ENCODE measurements at places on chromosomes 3 and 15. TPM values are rescaled to one million over a fixed set of nuclear protein-coding genes. Genes with fewer than 3 reads are reported as not detected.
A peak's percentile ranks its signal among the peaks of the same experiment; 100 is the strongest.

The COPS2 gene
- 75.6 TPM for total RNA-seq

The EIF2A gene
- 166 TPM for total RNA-seq

The SPCS1 gene
- total RNA-seq: 50.5 TPM

The TEX55 gene
- total RNA-seq: not detected

The ANKUB1 gene
- not detected for total RNA-seq

DNA sequence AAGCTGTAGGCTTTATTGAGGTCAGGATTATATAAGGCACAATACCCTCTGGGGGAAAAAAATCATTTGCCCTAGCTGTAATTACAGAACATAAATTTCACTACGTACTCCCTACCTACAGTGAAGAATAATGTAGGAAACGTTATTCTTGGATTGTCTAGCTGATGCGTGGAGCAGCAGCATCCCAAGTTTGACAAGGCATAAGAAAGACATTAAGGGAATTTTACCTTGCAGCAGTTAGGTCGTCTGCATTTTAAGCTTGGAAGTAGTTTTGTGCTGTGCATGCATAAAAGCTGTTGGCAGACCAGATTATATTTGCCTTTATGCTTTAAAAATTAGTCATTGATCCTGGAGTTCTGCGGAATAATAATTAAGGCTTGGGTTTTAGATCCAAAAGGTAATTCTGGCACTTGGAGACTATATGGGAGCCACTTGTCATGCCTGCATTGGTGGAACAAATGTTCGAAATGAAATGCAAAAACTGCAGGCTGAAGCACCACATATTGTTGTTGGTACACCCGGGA lies 2.2 kb downstream of the EIF4A2 start:
- H3K4me1 ChIP-seq: no peaks in the 10 kb centered on the region
- peak overlapping the region; percentile 80 for H3K4me3 ChIP-seq
- no peak for DNase-seq
- no peaks in the 10 kb centered on the region for H3K27me3 ChIP-seq
- no peak overlapping the region for H3K27ac ChIP-seq

DNA sequence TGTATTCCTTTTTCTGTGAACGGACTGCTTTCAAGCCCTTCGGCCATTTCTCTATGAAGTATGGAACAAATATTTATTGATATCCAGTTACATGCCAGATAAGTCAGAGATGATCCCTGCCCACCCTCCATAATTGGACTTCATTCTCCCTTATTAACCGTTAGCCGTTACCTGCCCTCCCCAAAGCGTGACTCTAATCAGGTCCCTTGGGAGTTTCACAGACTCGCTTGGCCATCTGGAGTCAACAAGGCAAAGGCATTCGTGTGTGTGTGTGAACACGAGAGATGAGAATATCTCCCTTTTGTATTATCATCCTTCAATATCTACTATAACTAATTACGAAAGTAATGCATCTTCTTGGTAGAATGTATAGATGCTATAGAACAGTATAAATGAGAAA lies 314.5 kb downstream of the TLE3 start:
- H3K4me1 ChIP-seq: peaks cover 4% of the 10 kb centered on the region
- H3K36me3 ChIP-seq: no peaks in the 10 kb centered on the region
- H3K27me3 ChIP-seq: peaks cover 24% of the 10 kb centered on the region
- H3K4me3 ChIP-seq: no peak overlapping the region

- H3K4me3 ChIP-seq: peak overlapping the region; percentile 77
- H3K36me3 ChIP-seq: peaks cover 4% of the 10 kb centered on the region
- H3K4me1 ChIP-seq: no peaks in the 10 kb centered on the region
- DNase-seq: peak; percentile 5
- no peak overlapping the region for H3K27ac ChIP-seq
Measured at GRCh38 chr15:89893027-89893426, 767 bp downstream of the AP3S2 start.

GRCh38 chr3:22714749-22715148 lies 488.4 kb upstream of the UBE2E2 start:
- no peak overlapping the region for H3K4me3 ChIP-seq
- DNase-seq: no peak
- no peaks in the 10 kb centered on the region for H3K4me1 ChIP-seq

GRCh38 chr3:133441867-133442270 lies 42.0 kb downstream of the BFSP2 start:
- H3K36me3 ChIP-seq: no peaks in the 10 kb centered on the region
- H3K4me1 ChIP-seq: peaks cover 2% of the 10 kb centered on the region
- no peaks in the 10 kb centered on the region for H3K27me3 ChIP-seq
- H3K4me3 ChIP-seq: no peak overlapping the region
- no peak overlapping the region for H3K27ac ChIP-seq

DNA sequence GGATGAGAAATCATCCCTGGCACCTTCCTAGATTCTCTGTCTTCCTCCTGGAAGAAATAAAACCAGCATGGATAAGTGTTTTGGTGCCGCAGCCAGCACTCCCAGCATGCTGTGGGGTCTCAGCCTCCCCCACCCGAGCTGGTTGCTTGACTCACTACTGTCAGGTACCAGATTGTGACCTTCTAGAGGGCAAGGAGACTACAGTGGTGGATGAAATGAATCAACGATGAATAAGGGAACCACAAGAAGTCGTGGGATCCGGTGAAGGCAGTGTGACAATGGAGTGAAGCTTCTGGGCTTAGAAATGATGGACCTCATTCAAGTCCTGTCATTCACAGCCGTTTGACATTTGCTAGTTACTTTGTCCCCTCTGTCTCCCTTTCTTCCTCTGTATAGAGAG lies 50.2 kb upstream of the SLCO3A1 start:
- H3K4me3 ChIP-seq: no peak overlapping the region
- no peaks in the 10 kb centered on the region for H3K4me1 ChIP-seq

DNA sequence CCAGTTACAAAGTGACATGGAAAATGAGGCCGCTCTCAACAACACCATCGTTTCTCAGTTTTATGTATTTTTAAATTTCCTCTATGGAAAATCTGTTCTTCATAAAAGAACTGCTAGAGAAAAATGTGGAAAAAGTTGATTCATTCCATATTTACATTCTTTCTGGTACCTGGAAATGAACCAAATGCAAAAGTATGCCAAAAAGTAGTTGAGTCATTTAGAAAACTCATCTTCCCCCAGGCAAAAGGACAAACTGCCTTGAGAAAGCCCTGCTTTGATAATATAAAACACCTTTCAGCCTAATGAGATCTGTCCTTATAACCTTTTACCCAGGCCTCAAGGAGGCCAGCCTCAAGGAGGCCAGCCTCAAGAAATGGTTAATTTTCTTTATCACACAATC lies 283.0 kb upstream of the VEPH1 start:
- H3K4me3 ChIP-seq: no peak overlapping the region
- peak; percentile 86 for DNase-seq
- H3K4me1 ChIP-seq: peaks cover 12% of the 10 kb centered on the region
- peak overlapping the region; percentile 68 for H3K27ac ChIP-seq
- H3K36me3 ChIP-seq: no peaks in the 10 kb centered on the region

GRCh38 chr3:160224811-160225175 lies 429 bp upstream of the C3orf80 start:
- no peaks in the 10 kb centered on the region for H3K36me3 ChIP-seq
- peak overlapping the region; percentile 57 for H3K4me3 ChIP-seq
- H3K27me3 ChIP-seq: peaks cover 55% of the 10 kb centered on the region

DNA sequence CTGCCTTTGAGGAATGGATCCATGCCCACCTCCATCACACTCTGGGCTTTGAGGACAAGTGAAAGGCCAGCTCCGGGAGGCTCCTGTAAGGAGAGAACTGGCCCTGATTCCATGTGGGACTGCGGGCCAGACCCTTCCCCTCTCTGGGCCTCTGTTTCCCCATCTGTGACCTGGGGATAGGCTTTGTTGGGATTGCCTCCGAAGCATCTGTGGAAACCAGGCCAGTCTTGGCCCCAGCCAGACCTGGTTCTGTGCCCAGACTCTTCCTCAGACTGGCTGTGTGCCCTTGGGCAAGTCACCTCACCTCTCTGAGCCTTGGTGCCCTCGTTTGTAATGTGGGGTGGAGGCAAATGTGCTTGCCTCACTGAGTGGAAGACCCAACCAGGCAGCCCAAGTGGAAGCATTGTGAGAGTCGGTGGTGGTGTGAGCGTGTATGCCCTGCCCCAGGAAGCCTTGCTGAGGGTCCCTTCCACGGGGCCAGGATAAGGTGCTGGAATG lies 21.0 kb upstream of the SEC13 start:
- no peak for DNase-seq
- H3K27ac ChIP-seq: no peak overlapping the region
- no peak overlapping the region for H3K4me3 ChIP-seq
- peaks cover 22% of the 10 kb centered on the region for H3K27me3 ChIP-seq

DNA sequence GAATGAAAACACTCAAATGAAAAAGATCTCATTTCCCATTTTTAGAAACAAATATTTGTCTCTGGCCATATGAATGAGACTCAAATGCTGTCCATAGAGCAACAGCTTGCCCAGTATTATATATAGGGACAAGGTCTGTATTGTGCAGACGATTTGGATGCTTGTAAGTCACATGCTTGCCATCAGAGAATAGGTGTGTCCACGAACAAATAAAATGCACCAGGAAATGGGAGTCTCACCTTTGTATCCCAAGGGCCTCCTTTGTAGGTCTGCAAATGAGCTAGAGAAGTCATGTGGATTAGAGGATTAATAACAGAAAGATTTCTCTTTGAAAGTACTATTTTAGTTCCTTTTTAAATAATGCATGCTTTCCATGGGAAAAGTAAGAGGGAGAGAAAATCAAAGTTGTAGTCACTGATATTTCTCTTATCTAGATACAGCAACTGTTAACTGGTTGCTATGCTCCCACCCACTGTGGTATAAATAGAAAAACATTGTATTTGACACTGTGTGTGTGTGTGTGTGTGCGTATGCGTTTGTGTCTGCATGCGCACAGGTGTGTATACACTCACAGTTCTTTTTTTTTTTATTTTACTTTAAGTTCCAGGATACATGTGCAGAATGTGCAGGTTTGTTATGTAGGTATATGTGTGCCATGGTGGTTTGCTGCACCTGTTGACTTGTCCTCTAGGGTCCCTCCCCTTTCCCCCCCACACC lies 383.4 kb upstream of the ARRDC4 start:
- H3K36me3 ChIP-seq: no peaks in the 10 kb centered on the region
- H3K4me1 ChIP-seq: no peaks in the 10 kb centered on the region
- H3K27me3 ChIP-seq: no peaks in the 10 kb centered on the region
- H3K4me3 ChIP-seq: no peak overlapping the region
- DNase-seq: no peak
- H3K27ac ChIP-seq: no peak overlapping the region

DNA sequence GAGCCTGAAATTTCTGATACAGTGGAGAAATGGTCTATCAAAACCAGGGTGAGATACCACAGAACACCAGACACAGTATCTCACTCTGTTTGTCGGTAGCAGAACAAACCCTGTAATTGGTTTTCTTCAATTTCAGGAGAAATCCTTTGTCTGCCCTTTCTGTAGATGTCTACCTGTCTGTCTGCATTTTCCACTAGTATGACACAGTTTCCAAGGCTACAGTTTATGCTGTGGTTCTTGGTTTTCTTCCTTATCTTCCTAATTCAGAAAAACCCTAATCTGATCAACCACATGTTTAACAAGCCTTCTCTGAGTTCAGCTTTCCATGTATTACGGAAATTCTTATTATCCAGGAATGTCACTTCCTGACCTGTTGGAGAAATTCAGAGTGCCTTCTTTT lies 70.8 kb downstream of the SCN11A start:
- H3K4me1 ChIP-seq: peaks cover 4% of the 10 kb centered on the region
- H3K36me3 ChIP-seq: no peaks in the 10 kb centered on the region
- H3K4me3 ChIP-seq: no peak overlapping the region
- H3K27me3 ChIP-seq: no peaks in the 10 kb centered on the region

DNA sequence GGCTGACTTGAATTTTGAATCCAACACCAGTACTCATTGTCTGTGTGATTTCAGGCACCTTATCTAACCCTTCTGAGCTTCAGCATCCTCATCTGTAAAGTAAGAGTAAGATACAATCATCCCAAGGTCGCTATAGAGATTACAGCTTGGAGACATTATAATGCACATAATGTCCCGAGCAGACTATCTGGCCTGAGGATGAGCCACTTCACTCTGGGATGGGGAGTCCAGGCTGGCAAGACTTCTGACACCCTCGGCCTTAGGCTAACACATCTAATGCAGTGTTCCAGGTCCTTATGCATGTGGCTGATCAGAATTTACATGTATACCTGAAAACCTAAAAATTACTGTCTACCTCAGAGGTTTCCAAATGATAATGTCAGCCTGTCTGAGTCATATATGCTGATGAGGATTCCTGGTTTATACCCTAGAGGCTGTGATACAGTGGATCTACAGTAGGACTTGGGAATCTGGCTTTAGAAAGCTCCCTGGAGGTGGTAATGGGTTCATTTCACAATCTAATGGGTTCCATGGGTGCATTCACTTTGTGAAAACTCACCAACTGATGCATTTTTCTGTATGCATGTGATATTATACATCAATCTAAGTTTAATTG lies 229.0 kb upstream of the SLCO3A1 start:
- H3K4me1 ChIP-seq: no peaks in the 10 kb centered on the region
- H3K36me3 ChIP-seq: no peaks in the 10 kb centered on the region
- no peak for DNase-seq
- H3K27ac ChIP-seq: no peak overlapping the region
- H3K4me3 ChIP-seq: no peak overlapping the region
- no peaks in the 10 kb centered on the region for H3K27me3 ChIP-seq

- no peak overlapping the region for H3K4me3 ChIP-seq
- H3K27me3 ChIP-seq: no peaks in the 10 kb centered on the region
- no peak overlapping the region for H3K27ac ChIP-seq
Measured at GRCh38 chr3:157179365-157179803, 19.4 kb upstream of the CCNL1 start.

DNA sequence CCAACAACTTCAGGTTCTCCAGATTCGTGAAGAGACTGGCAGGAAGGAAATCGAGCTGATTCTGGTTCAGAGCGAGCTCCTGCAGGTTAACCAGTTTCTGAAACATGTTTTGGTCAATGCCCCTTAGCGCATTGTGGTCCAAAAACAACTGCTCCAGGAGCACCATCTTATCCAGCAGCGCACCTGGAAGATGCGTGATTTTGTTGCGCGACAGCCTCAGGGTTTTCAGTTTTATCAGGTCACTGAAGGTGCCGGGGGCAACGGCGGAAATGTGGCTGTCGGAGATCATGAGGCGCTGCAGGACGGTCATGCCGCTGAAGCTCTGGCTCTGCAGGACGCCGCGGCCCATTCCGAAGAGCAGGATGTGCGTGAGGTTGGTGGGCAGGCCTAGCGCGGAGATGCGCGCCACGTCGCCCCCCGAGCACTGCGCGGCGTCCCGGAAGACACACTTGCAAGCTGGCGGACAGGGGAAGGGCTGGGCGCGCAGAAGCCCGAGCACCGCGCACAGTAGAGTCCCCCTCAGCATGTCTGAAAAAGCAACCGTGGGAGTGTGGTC lies 1.2 kb downstream of the GP5 start:
- H3K4me1 ChIP-seq: peaks cover 9% of the 10 kb centered on the region
- H3K27me3 ChIP-seq: peaks cover 14% of the 10 kb centered on the region
- 0 out of 2 replicates have a peak overlapping the region, but pooled peaks have one; percentile 7 for H3K4me3 ChIP-seq

Data from IMR-90 (cell line).